ENCODE measurements at places on chromosomes 4 and X. TPM values are rescaled to one million over a fixed set of nuclear protein-coding genes. Genes with fewer than 3 reads are reported as not detected.

The CDX4 gene
- not detected for total RNA-seq

The CT45A8 gene
- total RNA-seq: not detected

The EPGN gene
- 0.32 TPM for total RNA-seq

The STBD1 gene
- 7.1 TPM for total RNA-seq

The PDCL2 gene
- not detected for total RNA-seq

The NAT8L gene
- total RNA-seq: under 0.01 TPM

The APEX2 gene
- total RNA-seq: 3.8 TPM

The GAGE12J gene
- total RNA-seq: not detected

The EPHA5 gene
- total RNA-seq: 0.52 TPM

The SPP1 gene
- 0.09 TPM for total RNA-seq

The USP17L15 gene
- total RNA-seq: not detected

The LDB2 gene
- total RNA-seq: 191 TPM

The IQSEC2 gene
- total RNA-seq: 7.7 TPM

The MAGEA4 gene
- total RNA-seq: not detected

The COX18 gene
- 15.1 TPM for total RNA-seq

The PSMD10 gene
- 73.3 TPM for total RNA-seq

The CD40LG gene
- total RNA-seq: not detected

The INTU gene
- 4.1 TPM for total RNA-seq

The LIN54 gene
- 10.1 TPM for total RNA-seq

The CT45A2 gene
- total RNA-seq: not detected

The SOD3 gene
- 22.5 TPM for total RNA-seq

The RTL3 gene
- total RNA-seq: not detected

The ARX gene
- not detected for total RNA-seq

The PCDH18 gene
- total RNA-seq: 423 TPM

The DKK2 gene
- 9.1 TPM for total RNA-seq

Data from bronchial smooth muscle cell (primary cell).